ENCODE measurements at places on chromosomes 6 and 20.

DNA sequence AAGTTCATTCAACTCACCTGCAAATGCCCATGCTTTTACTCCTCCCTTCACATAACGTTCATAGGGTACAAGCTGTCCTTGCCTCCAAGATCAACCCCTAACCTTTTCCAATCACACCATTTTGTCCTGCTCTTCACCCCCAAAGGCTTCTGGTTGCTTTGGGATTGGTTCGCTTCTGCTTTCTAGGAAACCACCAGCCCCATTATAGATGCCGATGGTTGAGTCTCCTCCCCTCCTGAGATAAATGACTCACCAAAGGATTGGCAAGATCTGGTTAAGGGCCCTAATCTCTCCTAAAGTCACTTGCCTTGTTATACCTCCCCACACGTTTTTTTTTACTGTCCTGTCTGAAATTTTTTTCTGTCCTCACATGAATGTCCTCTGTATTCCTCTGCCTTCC lies 311.4 kb downstream of the HACE1 start:
- DNase-seq, result no peak

GRCh38 chr6:965343-965742 lies 272.4 kb upstream of the EXOC2 start:
- DNase-seq, result no peak

DNA sequence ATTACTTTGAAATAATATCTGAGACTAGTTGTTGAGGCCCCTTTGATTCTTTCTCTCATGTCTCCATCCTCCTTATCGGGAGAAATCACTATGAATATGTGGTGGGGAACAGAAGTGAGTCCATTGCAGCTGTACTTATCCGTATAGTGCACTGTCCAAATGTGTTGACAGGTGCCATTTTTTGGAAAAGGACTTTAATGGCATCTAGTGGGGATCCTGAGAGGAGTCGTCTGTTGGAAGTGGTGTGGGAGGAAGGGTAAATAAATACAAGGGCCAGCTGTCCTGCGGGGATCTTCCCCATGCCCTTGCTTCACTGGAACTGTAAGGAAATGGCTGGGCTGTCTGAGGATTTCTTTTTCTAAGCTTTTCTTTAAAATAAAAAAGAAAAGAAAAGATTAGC lies 19.4 kb downstream of the TPX2 start:
- DNase-seq, result no peak

- no peak for DNase-seq
Observed at GRCh38 chr20:50353289-50353961, 156.8 kb upstream of the PTPN1 start.

DNA sequence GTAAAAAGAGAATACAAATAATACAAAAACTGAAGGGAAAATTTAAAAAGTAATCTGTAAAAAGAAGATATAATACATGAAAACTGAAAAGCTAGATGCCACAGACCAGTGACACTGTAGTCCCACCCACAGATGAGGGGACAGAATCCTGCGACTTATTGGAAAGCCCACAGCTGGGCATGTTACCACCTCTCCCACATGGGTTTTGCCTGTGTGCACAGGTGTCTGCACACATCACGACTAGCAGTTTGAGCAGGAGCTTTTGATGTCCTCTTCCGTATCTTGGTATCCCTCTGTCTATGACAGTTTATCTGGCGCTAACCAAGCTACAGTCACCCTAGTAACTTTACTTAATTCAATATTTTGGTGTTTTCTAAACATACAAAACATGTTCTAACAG lies 291.1 kb upstream of the EXOC2 start:
- no peak for DNase-seq

- no peak for DNase-seq
Observed at GRCh38 chr6:152368751-152369624, 268.2 kb downstream of the SYNE1 start.

DNA sequence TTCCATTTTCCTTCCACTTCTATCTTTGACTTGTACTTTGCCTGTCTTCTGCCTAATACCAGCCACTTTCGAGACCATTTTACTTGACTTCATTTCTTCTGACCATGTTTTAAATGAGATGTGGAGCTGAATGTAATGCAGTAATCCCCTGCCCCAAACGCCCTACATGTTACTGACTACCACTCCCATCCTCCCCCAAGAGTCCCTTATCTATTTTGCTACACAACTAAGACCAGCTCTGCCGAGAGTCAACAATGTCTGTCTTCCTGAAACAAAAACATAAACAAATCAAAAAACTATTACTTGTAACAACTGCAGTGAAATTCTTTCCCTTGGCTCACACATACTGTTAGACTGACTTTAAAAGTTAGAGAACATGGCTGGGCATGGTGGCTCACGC lies 27.1 kb upstream of the KIAA1586 start:
- DNase-seq, result no peak

GRCh38 chr6:44339301-44339700 lies 3.1 kb upstream of the SPATS1 start:
- DNase-seq, result no peak

- DNase-seq, result no peak
Observed at GRCh38 chr6:110636781-110637180, 160.4 kb upstream of the SLC22A16 start.

- DNase-seq, result no peak
Observed at GRCh38 chr20:54549658-54550326, 74.4 kb downstream of the DOK5 start.

GRCh38 chr6:147421903-147422302 lies 86.6 kb upstream of the SAMD5 start:
- no peak for DNase-seq

DNA sequence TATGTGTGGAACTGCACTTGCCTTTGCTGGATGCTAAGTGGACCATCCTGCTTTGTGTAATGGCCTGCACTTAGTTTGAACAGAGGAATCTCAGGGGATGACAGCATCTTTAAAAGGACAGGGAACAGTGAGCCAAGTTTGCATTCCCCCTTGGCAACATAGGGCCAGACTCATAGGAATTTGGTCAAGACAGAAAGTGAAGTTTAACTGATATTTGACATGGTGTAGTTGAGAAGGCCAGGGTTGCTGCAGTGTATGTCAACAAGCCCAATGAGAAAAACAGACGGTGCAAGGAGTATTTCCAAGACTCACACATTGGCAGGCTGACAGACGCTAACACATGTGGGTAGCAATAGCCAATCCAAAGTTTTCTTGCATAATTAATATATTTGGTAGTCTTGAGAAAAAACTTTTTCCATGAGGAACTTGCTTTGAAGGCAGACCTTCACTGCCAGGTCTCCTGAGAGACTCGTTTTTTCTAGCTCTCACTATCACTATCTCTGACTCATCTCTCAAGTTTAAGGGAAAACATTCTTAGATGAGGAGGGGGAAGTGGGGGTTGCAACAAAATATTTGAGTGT lies 213.8 kb downstream of the IBTK start:
- DNase-seq, result no peak

- DNase-seq, result no peak
Observed at GRCh38 chr6:33784787-33785186, 4.1 kb downstream of the LEMD2 start.

GRCh38 chr6:138814179-138814834 lies 18.4 kb downstream of the ECT2L start:
- DNase-seq, result no peak

DNA sequence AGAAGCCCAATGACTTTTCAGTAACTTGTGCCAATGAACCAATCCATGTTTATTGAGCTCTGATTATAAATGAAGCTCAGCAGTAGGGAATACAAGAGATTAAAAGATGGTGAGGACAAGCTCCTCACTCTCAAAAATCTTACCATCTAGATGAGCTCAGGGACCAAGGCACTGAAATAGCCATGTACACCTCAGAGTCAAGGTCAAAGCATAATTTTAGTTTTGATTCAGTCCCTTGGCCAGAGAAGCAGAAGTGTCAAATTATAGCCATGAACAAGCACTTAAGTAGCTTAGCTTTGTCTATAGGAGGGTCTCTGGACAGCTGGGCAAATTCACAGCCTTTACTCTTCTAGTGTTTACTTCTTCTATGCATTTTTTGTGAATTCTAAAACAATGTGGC lies 131.0 kb upstream of the DTNBP1 start:
- no peak for DNase-seq

- DNase-seq, result peak; percentile 53
Observed at GRCh38 chr20:38210741-38211140, 45.7 kb upstream of the TGM2 start.

DNA sequence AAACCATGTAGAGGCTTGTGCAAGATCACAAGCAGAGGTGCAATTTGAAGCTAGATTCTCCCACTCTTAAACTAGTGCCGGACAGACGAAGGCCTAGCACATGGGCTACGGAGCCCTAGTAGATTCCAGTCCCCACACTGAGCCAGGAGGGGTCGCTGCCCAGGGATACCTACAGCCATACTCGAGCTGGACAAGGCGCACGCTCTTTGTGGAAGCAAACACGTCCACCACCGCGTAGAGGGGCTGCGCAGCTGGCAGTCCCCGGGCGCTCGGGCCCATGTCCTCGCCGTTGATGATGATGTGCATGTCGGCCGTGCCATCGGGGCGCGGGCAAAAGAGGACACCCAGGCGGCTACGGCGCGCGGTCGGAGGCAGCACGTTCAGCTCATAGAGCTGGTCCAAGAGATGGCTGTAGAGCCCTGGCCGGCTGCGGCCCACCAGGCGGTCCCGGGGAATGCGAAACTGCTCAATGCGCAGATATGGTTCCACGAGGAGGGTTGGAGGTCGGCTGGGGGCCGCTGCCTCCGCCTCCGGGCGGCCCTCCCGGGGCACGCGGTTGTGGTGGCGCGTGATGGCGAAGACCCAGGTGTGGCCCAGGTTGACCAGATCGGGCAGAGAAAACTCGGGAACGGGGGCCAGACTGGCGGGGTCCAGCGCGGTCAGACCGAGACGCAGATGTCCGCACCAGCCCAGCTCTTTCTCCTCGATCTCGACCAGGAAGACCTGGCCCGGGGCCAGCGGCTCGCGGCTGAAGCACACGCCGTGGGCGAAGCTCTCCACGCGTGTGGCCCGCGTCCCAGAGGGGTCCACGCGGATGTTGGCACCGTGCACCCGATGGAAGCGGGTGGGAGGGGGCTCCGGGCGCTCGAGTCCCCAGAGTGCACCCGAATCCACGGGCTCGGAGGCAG lies 677 bp downstream of the NEURL2 start:
- peak; percentile 68 for DNase-seq

DNA sequence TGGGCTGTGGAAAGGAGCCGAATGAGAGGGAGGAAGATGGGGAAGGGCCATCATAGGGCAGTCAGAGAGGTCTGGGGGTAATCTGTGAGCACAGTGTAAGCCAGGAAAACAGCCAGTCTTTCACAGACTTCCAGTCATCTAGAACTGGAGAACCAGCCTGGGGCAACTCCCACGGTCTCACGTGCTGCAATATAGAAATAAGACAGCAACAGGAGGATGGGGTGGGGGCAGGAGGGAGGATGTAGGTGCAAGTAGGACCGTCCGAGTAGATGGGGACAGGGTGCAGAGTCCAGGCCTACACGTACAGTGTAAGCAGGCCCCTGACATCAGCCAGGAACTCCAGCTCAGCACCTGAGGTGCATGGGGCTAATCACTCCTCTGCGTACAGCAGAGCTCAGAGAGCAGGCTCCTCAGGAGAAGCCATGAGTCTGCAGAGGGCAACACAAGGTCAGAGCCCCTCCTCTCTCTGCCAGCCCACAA lies 58.2 kb upstream of the TNFAIP3 start:
- no peak for DNase-seq

DNA sequence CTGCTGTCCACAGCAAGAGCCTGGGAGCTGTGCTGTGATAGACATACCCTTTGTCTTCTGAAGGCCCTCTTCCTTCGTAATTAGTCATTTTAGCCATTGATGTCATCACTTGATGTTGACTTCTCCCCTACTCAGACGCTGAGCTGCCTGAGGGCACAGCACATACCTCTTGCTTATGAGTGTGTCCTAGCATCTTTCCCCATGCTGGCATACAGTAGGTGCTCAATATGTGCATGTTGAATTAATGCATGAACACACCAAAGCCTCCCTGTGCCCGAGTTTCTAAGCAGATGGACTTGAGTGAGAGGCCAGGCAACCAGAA lies 35.8 kb upstream of the FAM83D start:
- DNase-seq, result no peak

- DNase-seq, result no peak
Observed at GRCh38 chr6:39572661-39573340, 152.4 kb downstream of the KIF6 start.

DNA sequence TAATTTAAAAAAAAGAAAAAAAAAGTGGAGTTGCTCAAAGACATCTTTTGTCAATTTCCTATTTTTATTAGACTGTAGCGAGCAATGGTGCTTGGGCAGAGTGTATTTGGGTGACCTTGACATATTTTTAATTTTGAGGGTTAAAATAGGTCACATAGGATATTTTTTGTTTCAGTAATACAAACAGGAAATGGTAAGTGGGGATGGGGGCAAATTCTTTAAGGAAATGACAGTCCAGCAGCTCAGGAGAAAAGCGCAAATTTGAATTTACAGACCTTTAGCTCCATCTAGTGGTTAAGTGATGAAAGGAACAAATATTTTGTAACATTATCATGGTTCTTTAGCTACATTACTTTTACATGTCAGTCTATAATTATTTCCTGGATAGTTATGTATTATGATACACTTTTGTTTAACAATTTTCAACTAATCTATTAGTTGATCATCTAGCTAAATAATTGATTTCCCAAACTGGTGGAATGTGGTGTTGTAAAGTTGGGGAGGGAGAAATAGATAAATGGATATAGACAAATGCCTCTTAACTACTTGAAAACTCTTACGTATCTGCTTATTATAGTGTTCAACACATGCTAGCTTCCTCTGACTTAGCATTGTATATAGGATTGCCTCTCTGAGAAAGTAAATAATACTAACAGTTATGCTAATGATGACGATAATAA lies 10.0 kb downstream of the CITED2 start:
- peak; percentile 48 for DNase-seq

DNA sequence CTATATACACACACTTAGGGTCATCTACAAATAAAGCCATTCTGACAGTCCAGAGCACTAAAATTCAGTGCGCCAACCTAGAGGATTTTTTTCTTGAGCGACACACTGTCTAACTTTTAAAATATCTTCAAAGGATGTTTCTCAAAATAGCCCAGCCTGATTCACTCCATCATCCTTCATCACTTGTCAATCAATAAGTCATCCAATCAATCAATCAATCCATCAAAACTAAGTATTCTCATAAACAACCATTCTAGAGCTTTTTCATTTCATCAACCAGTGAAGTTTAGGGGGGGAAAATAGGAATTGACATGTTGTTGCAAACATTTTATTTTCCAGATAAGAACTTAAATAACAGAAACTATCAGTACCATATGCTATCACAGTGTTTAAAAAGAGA lies 183.2 kb downstream of the HDGFL1 start:
- DNase-seq, result no peak

- DNase-seq, result no peak
Observed at GRCh38 chr6:110710115-110710514, 105.2 kb downstream of the CDK19 start.

All from SW480 (cell line).